DMS79 (cell line): ENCODE measurements at places on chromosomes 2 and 18.

- DNase-seq: no peak
These were observed 70.5 kb upstream of the DLX2 start for GRCh38 chr2:172173174-172173706.

DNA sequence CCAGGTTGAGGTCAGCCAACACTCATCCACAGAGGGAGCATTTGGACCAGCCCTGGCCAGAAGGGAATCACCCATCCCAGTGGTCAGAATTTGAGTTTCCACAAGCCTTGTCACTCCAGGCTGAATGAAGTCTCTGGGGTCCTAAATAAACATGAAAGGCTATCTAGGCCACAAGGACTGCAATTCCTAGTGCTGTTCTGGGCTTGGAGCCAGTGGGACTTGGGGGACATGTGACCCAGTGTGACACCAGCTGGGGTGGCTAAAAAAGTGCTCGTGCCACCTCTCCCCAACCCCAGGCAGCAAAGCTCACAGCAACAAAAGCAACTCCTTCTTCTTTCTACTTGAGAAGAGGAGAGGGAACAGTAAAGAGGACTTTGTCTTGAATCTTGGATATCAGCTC is 91.7 kb downstream of the MDH1 start:
- DNase-seq: no peak

DNA sequence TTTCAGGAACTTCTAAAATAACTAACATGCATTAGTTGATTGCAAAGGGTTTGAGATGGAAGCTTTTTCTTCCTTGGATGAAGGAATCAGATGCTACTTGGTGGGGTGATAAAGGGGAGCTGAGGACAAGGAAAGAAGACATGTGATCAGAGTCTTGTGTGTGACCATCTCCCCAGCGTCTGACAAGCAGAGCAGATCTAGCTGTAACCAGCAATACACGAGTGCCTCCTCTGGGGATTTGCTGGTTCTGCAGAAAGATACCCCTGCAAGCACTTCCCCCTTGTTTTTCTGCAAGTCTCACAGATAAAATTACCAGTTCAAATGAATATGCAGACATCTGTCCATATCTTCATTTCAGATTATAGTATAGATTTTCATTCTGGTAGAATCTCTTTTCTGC is 2.7 kb downstream of the CDH7 start:
- DNase-seq: no peak

GRCh38 chr2:71458413-71459083 is 5.2 kb downstream of the DYSF start:
- DNase-seq: no peak

GRCh38 chr2:159410276-159410675 is 123.8 kb upstream of the WDSUB1 start:
- no peak for DNase-seq

DNA sequence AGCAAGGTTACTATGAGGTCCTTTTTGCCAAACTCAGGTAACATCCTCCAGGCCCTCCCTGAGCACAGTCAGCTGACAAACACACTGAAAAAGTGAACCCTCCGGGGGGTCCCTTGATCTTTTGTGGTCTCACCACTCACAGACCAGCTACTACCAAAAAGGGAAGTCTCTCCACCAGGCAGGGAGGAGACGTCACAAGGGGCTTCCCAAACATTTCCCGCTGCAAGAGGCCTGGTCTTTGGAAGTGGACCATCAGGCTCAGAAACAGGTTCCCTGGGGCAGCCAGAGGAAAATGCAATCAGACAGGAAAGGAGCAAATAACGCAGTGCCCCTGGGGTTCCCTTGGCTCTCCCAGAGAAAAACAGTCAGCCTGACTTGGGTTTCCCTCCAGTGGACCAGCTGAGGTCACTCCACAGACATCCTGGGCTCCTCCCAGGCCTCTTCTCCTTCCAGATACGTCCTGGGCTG is 38.7 kb upstream of the POMC start:
- no peak for DNase-seq

DNA sequence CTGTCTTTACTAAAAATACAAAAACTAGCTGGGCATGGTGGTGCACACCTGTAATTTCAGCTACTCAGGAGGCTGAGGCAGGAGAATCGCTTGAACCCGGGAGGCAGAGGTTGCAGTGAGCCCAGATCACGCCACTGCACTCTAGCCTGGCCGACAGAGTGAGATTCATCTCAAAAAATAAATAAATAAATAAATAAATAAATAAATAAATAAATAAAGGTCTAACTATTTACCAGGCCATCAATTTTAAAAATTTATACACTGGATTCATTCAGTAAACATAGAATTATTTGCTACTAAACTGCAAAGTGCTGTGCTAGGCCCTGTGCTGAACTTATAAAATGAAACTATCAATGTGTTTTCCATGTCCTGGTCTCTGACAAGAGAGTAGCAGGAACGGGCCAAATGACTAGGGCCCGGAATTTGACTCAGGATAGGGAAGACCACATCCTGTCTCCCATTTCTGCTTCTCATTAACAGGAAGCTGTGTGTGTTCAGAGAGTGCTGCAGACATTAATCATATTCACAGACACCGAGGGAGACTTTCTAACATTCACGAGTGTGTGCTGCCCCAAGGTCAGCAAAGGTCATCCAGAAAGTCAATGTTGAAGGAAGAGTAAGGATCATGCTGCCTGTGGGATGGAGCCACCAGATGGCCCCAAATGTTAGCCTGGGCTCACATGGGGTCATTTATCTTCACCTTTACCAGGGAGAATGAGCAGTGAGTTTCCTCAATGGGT is 95.8 kb downstream of the SPP2 start:
- no peak for DNase-seq

DNA sequence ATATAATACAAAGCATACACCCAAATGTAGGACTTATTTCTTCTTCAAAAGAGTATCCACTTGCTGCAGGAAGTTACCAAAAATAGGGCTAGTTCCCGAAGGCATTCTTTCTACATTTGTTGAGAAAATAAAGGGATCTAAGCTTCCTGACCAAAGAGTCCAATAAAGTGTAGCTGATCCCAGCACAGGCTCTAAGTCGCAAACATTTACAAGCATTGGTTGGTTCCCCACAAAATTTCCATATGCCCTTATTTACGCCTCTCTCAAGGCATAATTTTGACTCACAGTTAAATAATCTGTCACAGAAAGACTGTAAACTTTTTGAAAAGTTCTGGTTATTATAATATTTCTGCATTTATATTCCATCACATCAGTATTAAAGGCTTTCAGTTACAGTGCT is 1520.1 kb upstream of the ZEB2 start:
- DNase-seq: no peak

GRCh38 chr2:75949385-75950030 is 238.8 kb upstream of the GCFC2 start:
- no peak for DNase-seq

DNA sequence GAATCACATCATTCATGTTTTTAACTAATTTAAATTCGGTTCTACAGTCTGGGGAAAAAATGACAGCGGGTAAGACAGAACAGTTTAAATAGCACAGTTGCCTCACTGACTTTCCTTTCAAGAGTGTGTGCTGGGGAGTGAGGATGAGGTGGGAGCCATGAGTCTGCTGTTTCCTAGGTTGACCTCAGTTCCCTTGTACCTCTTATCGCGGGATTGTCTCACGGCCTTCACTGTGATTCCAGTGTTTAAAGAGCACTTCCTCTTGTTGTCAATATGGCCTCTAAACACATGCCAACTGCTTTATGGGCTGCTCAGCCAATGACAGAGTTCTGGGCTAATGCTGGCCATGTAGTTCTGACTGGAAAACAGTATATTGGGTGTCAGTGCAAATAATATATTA is 41.6 kb upstream of the ALMS1 start:
- DNase-seq: no peak

DNA sequence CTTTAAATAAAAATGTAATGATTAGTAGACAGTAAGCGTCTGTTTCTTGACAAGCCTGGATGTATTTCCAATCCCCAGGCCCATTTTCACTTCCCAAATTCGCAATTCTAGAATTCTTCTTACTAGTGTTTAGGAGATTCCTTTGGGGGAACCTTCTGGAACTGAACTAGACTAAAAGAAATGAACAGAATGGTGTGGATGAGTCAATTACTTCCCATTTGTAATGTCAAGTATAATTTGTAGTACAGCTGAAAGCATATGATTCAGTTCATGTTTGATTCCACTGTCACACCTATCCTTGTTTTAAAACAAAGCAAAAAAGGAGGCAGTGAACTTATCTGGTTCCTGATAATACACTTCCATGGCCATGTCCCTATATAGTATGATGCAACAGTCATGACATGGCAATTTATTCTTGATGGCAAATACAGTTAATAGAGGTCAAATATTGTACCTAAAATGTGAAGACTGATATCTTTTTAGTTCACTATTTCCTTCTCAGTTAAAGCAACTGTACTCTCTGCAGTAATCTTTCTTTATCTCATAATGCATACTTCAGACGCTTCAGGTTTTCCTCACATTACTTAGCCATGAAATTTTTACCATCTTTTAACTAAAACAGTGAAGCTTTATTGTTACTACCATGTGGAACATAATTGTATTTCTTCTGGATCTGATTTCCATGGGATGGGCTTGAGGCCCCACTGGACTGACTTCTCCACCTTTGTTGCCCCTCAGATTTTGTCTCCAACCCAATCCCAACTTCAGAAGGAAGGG is 2.0 kb downstream of the IDH1 start:
- no peak for DNase-seq

- no peak for DNase-seq
These were observed 21.6 kb downstream of the GCKR start for GRCh38 chr2:27518113-27518781.

- DNase-seq: no peak
These were observed 436.6 kb downstream of the IRS1 start for GRCh38 chr2:226362980-226363379.

GRCh38 chr2:43759195-43759594 is 14.6 kb upstream of the DYNC2LI1 start:
- DNase-seq: no peak

DNA sequence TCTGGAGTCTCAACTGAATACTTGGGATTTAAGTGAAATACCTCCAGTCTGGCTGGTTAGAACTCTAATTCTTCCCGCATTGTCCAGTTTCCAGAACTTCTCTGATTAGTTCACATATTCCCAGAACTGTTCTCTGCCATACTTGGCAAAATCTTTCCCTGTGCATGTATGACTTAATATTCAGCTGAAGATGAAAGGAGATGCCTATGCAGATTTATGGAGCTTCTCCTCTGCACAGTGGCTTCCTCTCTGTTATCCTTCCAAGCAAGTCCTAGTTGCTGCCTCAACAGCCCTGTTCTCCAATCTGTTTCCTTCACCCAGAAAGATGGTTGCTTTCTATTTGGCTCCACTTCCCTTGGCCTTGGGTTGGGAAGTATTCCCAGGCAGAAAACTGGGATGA is 155.4 kb upstream of the GATA6 start:
- no peak for DNase-seq

DNA sequence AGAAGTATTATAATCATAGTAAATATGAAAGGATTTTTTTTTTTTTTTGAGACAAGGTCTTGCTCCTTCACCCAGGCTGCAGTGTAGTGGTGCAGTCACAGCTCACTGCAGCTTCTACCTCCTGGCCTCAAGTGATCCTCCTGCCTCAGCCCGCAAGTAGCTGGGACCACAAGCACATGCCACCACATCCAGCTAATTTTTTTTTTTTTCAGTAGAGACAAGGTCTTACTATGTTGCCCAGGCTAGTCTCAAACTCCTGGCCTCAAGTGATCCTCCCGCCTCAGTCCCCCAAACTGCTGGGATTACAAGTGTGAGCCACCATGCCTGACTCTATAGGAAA is 301.6 kb upstream of the STON1 start:
- no peak for DNase-seq

DNA sequence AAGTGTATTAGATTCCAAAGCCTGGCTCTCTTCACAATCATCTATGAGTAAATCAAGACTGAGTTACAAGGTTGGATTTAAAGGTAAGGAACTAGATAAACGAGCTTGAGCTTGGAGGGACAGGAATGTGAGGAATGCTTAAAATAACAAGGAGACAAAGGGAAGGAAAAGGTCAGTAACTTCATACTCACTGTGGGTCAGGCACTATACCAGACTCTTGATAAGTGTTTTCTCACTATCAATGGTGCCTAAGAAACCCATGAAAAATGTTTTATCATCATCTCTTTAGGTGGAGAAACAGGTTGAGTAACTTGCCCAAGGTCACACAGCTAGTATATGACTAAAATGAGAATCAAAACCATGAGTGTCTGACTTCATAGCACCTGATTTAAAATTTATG is 212.1 kb downstream of the CDH2 start:
- no peak for DNase-seq

- DNase-seq: no peak
These were observed 895.4 kb downstream of the CNTNAP5 start for GRCh38 chr2:124920448-124920847.

DNA sequence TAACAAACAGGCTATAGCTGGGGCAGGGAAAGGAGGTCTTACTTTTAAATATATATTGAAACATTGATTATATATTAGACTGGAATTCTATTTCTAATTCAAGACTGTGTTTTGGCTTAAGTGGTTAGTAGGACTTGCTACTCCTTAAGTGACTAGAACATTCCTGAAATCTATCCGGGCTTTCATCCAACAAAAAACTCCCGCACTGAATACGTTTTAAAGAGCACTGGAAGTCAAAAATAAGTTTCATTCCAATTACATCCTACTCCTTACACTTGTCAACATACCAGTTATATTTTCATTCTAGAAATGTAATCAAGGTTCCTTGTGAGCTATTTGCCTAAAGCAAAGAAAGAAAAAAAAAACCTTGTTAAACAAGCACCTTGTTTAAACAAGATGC is 204.6 kb downstream of the SP3 start:
- no peak for DNase-seq

DNA sequence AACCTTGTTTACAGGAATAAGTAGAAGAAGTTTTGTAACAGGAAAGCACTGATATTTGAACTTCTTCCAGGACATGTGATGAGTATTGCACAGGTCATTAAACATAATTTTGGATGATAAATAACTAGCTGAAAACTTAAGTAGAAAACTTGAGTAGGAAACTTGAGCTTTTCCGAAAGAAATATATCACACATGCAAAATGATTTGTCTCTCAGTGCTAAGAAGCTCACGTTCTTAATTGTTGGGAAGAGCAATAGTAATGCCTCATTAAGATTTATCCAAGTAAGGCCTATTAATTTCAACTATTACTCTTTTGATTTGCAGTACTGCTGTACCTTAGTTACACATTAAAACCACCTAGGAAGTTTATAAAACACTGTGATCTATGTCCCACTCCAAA is 1921.9 kb upstream of the LRRTM1 start:
- DNase-seq: no peak

GRCh38 chr2:147989809-147990403 is 30.6 kb downstream of the ORC4 start:
- DNase-seq: no peak

DNA sequence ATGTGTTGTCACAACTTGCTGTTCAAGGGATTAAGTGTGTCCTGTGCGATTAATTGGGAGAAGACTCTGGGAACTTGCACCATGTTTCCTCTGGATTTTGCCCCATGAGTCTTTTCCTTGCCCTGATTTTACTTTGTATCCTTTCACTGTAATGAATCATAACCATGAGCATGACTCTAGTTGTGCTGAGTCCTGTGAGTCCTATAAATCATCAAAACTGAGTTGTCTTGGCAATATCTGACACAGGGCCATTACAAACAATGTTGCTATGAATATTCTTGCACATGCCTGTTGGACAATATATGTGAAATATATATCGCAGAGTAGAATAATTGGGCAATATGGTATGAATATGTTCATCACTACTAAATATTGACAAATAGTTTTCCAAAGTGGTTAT is 56.5 kb upstream of the COL5A2 start:
- no peak for DNase-seq

GRCh38 chr2:152062125-152063091 is 36.4 kb downstream of the CACNB4 start:
- no peak for DNase-seq

- no peak for DNase-seq
These were observed 1571.5 kb upstream of the NXPH2 start for GRCh38 chr2:140351692-140352091.

GRCh38 chr2:86107031-86107430 is 996 bp downstream of the PTCD3 start:
- DNase-seq: no peak
